ENCODE measurements at places on chromosomes 7 and 10.

DNA sequence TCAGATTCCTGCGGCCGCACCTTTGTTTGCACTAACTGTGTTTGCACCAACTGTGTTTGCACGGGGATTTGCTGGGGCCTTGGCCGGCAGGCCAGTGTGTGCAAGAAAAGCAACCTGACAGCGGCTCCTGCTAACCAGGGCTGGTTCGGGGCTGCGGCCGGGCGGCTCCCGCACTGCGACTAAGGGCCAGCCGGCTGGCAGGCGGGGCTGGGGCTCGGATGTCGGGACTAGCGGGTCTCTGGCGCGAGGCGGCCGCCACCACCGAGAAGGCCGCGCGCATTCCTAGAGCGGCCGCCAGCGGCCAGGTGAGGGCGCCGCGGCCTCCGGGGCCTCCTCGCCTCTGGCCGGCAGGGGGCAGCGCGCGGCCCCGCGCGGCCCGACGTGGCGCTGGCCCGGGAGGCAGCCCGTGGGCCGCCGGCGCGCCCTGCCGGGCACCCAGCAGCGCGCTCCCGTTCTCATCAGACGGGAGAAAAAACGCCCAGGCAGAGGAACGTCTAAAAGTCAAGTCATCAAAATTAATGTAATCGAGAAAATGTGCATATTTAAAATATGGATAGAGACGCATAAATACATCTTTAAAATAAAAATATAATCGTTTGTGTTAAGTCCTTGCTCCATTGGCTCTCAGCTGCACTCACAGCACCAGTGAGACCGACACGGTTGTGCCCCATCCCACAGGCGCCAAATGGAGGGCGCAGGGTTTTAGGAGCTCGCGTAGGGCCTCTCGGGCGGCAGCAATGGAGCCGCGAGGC, 38.5 kb downstream of the ZNF777 start:
- DNase-seq, result peak; percentile 30

DNA sequence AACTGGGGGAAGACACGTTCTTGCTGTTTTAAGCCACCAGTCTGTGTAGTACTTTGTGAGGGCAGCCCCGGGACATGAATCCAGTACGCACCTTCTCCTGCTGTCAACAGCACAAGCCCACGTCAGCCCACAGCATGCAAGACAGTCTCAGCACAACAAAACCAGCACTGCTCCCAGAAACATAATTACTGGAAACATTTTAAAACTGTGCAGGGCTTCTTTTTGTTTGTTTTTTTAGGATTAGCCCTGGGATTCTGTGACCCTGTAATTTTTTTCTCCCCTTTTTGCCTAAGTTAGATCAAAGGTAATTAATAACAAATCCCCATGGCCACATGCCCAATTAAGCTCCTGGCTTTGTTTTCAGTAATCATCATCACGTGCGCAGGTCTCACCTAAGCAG, 87.5 kb downstream of the VOPP1 start:
- no peak for DNase-seq

- DNase-seq, result no peak
These were observed 1241.7 kb downstream of the REEP3 start for GRCh38 chr10:64762861-64763260.

DNA sequence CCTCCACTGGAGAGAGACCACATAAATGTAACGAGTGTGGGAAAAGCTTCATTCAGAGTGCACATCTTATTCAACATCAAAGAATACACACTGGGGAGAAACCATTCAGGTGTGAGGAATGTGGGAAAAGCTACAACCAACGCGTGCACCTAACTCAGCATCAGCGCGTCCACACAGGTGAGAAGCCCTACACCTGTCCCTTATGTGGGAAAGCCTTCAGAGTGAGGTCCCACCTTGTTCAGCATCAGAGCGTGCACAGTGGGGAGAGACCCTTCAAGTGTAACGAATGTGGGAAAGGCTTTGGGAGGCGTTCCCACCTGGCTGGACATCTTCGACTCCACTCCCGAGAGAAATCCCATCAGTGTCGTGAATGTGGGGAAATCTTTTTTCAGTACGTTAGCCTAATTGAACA, 20.6 kb downstream of the FAM200A start:
- DNase-seq, result no peak

DNA sequence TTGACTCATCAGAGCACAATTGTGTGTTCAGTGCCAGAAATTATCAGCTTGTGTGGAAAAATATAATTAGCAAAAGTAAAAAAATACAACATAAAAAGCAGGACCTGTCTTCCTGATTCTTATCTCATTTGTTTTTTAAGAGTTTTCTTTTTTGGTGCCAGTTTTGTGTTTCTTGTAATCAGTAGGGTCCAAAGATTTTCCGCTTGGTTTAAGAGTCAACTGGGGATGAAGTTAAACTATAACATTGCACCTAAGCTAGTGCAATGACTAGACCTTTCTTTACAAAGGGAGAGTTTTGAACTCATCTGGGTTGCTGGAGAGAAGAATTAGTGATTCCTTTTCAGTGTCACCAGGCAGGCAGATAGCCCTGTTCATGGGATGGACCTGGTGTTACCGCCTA, 113.4 kb downstream of the PLPP4 start:
- DNase-seq, result no peak

DNA sequence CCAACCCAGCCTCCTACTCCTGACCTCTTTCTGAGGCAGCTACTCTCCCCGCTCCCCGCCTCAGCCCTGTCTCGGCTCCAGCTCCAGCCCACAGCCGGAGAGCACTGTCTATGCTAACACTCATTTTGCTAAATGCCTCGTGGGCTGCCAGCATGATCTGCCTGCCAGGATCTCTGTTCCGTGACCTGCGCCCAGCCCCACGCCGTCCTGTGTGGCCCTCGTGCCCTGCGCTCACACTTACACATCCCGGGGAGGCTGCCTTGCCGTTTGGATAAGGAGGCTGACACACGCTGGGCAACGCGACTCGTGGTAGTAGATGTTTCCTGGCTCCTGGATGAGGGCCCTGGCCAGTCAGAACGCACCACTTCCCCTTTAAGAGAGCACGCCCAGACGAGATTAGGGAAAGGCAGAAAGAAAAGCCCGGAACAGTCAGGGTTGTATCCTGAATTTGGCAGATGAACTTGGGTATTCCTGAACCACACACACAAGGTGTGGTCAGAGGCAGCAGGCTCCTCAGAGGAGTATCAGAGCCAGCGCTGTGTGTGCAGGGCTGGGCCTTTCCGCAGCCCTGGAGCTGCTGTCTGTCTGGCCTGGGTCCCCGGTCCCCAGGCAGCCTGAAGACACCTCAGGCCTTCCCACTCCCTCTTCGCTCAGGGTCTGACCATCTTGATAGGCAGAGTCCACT, 97.7 kb upstream of the EFCAB10 start:
- DNase-seq, result no peak

DNA sequence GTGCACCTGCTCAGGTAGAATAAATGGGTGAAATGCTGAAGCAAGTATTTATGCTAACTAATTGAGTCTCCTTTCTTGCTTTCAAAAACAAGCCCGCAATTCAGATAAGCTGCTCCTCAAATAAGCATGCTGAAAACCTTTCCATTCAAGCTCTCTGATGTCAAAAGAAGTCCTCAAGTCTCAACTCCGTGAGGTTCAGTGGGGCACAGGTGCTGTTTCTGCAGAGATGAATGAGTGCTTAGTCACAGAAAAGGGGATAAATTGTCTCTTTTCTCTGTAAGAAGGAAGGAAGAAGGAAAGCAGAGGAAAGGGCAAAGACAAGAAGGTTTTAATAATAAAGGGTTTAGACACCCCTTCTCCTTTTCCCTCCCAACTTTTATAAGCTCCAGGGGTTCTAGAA, 229.8 kb upstream of the NPY start:
- no peak for DNase-seq

- DNase-seq, result no peak
These were observed 381.7 kb downstream of the DNAJB6 start for GRCh38 chr7:157718303-157719007.

DNA sequence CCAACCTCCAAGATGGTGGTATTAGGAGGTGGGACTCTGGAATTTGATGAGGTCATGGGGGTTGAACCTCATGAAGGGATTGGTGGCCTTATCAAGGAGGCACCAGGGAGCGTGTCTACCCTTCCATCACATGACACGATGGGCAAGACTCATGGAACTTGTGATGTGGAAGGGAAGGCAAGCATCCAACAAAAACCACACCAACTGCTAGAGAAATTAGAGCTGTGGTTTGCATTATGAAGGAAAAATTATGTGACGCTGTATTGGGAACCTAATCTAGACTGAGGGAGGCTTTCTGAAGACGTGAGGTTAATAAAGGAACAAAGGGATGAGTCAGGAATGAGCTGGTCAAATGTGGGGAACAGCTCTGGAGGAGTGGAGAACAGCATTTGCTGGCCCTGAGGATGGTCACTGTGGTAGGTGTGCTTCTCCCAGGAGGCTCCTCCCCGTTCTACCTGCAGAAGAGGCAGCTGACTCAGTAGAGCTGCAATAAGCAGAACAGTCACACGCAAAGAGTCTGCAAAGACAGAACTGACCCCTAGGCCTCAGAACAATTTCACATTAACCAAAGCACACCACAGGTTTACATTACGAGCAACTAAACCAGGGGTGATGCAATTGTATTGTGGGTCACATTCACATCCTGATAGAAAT, 236.6 kb upstream of the GRB10 start:
- peak; percentile 50 for DNase-seq

GRCh38 chr7:51778121-51778520, 461.5 kb upstream of the COBL start:
- no peak for DNase-seq

DNA sequence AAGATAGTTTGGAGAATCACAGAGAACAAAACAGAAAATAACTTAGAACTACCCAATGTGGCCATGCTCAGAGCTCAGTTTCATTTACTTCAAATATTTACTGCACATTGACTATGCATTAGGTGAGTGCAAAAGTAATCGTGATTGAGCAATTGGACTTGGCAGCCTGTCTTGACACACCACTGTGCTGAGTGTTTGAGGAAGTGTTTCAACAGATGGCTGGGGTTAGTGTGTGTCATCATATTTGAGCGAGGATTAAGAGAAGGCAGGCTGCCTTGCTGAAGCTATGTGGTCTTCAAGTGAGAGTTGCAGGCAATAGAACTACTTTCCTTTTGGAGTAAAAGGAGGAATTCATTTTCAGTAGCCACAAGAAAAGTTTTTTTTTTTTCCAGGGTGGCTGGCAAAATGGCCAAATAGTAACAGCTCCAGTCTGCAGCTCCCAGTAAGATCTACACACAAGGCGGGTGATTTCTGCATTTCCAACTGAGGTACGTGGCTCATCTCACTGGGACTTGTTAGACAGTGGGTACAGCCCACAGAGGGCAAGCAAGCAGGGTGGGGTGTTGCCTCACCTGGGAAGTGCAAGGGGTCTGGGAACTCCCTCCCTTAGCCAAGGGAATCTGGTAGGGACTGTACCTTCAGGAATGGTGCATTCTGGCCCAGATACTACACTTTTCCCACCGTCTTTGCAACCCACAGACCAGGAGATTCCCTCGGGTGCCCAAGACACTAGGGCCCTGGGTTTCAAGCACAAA, 37.6 kb downstream of the AKR1C4 start:
- peak; percentile 22 for DNase-seq

DNA sequence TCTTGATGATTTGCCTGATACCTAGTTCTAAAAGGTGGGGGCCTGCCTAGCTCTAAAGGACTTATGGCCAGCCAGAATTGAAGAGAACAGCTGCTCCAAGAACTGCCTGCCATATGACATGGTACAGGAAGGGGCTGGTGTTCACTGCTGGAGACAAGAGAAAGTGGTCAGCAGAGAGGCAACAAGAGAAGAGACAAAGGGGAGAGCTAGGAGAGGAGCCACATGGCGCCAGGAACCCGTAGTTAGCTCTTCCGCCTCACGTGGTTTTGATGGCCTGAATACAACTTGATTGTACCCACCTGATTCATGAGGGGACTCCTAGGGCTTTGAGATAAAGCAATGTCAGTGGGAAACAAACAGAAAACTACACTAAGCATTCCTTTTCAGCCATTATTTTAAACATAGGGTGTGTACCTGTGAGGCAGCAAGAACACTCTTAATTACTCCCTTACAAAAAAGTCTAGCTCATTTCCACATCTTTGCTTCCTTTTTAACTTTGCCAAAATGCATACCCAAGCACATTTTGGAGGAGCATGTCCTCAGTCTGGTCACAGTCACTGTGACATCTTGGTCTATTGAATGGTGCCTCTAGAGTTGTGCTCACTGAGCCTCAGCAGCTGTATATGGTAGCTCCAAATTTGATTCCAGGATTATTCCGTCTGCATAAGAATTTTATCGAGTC, 71.6 kb downstream of the CCDC71L start:
- DNase-seq, result no peak

DNA sequence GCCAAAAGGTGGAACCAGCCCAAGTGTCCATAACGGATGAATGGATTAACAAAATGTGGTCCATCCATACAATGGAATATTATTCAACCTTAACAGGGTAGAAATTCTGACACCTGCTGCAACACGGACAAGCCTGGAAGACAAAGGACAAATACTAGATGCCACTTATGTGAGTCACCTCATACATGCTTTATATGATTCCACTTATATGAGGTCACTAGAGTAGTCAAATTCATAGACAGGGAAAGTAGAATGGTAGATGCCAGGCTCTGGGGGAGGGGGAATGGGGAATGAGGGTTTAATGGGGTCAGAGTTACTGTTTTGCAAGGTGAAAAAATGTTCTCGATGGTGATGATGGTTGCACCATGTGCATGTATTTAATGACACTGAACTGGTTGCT, 34.0 kb upstream of the CYTH3 start:
- no peak for DNase-seq

DNA sequence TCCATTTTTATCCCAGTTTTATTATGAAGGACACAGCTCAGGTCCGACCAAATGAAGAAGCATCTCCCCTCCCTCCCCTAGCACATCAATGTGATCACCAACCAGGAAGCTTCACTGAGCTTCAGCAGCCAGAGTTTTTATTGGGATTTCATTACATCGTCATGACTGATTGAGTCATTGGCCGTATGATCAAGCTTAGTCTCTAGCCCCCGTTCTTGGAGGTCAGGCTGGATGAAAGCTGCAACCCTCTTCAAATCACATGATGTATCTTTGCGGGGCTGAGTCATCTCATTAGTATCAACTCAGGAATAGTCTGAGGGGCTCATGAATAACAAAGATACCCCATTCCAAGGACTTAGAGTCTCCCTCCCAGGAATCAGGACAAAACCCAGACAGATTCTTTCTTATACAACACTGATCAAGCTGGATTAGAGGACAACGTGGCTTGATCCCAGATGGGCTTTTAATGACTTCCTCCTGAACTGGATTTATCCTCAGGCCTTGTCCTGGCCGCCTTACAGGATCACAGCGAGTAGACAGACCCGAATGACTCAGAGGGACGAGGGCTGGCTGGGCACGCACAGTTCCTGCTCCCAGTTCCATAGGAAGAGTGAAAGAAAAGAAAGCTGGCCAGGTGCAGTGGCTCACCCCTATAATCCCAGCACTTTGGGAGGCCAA, 14.5 kb downstream of the LIMK1 start:
- peak; percentile 77 for DNase-seq

GRCh38 chr7:155667241-155667829, 22.9 kb downstream of the RBM33 start:
- DNase-seq, result no peak

GRCh38 chr10:4033341-4033896, 248.4 kb upstream of the KLF6 start:
- DNase-seq, result no peak

- no peak for DNase-seq
These were observed 700.4 kb upstream of the KCND2 start for GRCh38 chr7:119572541-119572940.
